ENCODE measurements at places on chromosomes 16 and 17.

- no peak for DNase-seq
These were observed 95.4 kb upstream of the TNRC6C start for GRCh38 chr17:77862890-77863813.

DNA sequence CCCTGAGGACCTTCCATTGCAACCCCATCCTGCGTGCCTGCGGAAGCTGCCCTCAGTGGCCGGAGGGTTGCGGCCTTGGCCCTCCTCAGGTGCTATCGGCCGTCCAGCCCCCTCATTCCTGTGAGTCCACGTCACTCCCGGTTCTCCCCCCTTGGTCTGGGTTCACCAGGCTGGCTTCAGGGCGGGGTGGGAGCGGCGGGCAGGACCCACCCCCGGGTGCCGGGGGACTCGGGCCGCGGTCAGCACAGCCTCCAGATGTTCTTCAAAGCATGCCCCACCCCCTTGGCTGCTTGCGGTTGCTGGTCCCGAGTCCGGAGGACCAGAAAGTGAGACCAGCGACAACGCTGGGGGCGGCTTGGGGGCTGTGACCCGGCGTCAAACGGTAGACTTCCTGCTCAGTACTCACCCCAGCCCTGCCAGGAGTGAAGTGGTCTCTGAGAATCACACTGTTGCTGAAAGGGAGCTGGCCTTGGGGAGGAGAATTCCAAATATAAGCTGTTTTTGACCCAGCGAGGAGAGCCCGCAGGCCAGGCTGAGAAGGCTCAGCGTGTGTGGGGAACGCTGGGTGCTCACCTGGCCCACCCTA is 4.5 kb downstream of the ZNF469 start:
- DNase-seq, result no peak

- DNase-seq, result no peak
These were observed 301.0 kb upstream of the MAF start for GRCh38 chr16:79901522-79901921.

DNA sequence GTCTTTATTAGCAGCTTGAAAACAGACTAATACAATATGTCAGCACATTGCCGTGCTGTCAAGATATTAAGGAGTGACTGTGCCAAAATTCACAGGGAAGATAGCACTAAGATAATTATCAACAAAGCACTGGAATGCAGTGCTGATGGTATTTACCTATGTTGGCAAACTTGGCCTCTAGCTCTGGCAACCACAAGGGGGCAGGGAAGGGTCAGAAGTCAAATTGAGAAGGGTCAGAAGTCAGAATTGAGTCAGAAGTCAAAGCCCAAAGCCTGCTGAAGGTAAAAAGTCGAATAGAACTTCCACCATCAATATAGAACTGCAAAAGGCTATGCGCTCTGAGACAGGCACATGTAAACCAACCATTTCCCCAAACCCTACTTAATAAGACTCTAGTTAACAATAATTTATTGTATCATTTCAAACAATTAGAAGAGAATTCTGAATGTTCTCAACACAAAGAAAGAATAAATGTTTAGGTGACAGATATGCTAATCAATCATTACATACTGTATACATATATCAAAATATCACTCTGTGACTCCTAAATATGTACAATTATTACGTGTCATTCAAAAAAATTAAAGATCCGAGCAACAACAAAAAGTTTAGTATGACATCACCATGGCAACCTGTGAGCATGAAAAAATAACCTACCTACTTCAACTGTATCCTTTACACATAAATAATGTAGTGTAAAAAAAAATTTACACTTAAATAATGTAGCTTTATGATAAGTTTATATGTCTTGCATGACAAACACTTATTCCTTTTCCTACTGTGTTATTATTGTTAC is 916.1 kb downstream of the KCNJ2 start:
- no peak for DNase-seq

GRCh38 chr16:57013229-57013628 is 23.9 kb downstream of the NLRC5 start:
- DNase-seq, result no peak

GRCh38 chr16:54177052-54177861 is 109.3 kb downstream of the IRX3 start:
- DNase-seq, result no peak

- no peak for DNase-seq
These were observed 17.1 kb upstream of the DOK4 start for GRCh38 chr16:57503366-57503765.

GRCh38 chr16:88798772-88799455 is 4.7 kb upstream of the CDT1 start:
- DNase-seq, result no peak

DNA sequence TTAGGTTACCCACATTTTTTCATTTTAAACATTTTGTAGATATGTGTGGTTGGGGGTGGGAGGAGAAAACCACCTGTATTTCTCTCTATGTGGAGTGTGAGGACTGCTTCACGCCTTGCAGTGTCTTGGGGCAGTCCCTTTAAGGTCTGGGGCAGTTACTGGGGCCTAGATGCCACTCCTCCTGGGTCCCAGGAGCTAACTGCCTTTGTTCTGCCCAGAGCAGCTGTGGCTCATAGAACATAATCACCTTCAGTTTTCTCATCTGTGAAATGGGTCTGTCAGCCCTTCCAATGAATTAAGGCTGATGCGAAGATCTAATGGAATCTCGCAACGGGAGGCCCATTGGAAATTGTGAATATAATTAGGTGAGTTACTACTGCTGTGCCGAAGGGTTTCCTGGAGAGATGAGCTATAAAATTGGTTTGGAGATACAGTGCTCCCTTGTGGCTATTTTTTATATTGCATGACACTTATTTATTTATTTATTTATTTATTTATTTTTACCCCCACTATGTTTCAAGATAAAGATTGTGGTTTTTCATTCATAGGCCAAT is 22.9 kb downstream of the DHRS7C start:
- DNase-seq, result no peak

DNA sequence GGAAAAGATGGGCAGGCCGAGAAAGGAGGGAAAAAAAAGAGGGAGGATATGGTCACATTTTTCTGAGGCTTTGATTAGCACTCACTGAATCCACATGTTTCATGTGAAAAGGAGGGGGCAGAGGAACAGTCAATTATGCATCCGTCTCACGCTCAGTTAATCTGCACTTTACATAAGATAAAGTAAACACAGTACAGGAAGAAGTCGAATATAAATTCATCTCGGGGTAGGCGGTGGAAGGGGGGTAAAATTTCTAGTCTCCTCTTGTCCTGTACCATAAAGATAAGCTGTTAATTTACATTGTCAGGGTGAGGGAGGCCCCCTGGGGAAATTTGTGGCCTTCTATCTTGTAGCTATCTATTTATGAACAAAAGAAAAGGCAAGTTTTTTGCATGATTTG is 73.1 kb upstream of the CES5A start:
- DNase-seq, result no peak

DNA sequence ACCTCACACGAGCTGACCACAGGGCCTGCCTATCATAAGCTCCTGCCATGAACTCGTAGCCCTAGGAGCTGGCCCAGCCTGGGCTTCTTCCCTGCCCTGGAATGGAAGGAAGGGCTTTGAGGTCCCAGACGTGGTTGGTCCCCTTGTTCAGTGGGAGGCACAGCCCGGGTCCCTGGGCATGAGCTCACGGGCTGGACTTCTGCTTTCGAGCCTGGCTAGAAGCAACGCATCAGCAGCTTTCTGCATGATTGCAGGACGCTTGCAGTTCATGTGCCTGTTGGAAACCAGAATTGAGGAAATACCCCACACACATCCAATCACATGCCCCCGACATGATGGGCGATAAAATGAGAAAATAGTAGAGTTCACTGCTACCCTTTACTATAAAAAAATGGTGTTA is 293.3 kb downstream of the MAF start:
- no peak for DNase-seq

- DNase-seq, result no peak
These were observed 426.6 kb downstream of the HAPSTR1 start for GRCh38 chr16:9518051-9518450.

Measured in anterior cingulate cortex (tissue), 58 donors.